ENCODE measurements at places on chromosomes 7 and 10.

DNA sequence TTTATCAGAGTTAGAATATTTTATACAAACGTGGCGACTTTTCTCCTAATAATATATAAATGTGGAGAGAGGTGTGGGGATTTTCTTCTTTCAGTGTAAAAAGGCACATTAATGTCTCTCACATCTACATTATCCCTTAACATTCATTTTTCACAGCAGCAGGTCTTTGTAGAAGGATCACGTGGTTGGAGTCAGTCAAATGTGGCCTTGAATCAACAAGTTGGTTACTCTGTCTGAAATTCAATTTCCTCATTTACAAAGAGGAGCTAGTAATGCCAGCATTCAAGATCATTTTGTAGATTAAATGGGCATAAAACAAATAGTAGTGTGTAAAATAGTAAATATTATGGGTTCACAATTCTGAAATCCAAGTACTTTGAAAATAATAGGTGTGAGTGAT is 183.1 kb upstream of the SEMA3E start:
- DNase-seq, result no peak

- DNase-seq, result no peak
Measured at GRCh38 chr10:75492173-75492925, 60.9 kb downstream of the LRMDA start.

- peak; percentile 15 for DNase-seq
Measured at GRCh38 chr10:49271346-49271745, 27.6 kb upstream of the C10orf71 start.

GRCh38 chr10:119029613-119030420 is at the start of gene NANOS1:
TSS of gene NANOS1 (plus strand) at chr10:119029714. CDS start at chr10:119029802, 88 bp downstream.
- peak; percentile 28 for DNase-seq

- no peak for DNase-seq
Measured at GRCh38 chr7:75938921-75939320, 24.0 kb downstream of the POR start.

- no peak for DNase-seq
Measured at GRCh38 chr7:46558482-46559193, 637.6 kb upstream of the IGFBP3 start.

- no peak for DNase-seq
Measured at GRCh38 chr7:51016546-51016945, 233.8 kb upstream of the GRB10 start.

- peak; percentile 7 for DNase-seq
Measured at GRCh38 chr10:1134156-1134555, 78.0 kb downstream of the WDR37 start.

- no peak for DNase-seq
Measured at GRCh38 chr7:105807448-105807762, 69.0 kb downstream of the ATXN7L1 start.
